Cerebellar nuclear complex (tissue), 1 donor: ENCODE measurements at places on chromosomes 4 and X.

DNA sequence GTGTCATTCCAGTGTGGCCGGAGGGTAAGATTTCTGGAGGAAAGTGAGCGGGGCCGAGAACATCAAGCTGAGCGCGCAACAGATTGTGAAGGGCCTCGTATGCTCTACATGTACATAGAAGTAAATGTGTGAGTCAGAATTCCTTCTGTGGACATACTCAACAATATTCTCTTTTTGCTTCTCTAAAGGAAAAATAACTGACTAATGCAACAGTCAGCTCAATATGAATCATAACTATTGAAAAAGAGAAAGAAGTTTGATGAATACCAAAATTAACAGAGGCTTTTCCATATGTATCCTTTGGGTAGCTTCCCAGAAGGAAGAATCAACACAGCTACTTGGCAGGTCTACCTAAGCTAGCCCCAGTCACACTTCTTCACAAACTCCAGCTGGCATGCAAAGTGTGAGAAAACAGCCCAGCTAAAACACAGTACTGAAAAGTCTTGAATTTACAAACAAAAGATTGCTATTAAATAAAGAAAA, 87.5 kb upstream of the ZFP42 start:
- no peak for DNase-seq

- no peak for DNase-seq
Measured at GRCh38 chr4:2417226-2417764, 1.1 kb downstream of the ZFYVE28 start.

GRCh38 chr4:85737254-85737653, 262.3 kb downstream of the ARHGAP24 start:
- no peak for DNase-seq

DNA sequence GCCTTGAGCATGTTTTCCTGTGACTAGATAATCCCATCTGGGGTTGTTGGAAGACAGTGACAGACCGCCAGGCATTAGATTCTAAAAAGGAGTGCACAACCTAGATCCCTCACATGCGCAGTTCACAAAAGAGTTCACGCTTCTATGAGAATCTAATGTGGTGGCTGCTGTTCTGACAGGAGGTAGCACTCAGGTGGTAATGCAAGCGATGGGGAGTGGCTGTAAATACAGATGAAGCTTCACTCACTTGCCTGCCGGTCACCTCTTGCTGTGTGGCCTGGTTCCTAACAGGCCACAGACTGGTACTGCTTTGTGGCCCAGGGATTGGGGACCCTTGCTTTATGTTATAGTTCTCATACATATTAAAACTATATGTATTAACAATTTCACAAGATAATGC, 81.9 kb upstream of the TMLHE start:
- no peak for DNase-seq

DNA sequence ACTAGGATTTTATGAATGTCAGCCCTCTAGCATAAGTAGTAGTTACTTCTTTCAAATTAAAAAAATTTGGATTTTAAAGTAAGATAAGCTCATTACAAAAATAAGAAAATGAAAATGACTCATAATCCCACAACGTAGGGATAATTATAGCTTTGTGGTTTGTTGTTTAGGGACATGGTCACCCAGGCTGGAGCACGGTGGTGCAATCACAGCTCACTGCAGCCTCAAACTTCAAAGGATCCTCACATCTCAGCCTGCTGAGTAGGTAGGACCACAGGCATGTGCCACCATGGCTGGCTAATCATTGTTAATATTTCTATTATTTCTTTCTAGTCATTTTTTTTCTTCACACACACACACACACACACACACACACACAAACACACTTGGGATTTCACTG, 57.6 kb downstream of the PLAC1 start:
- DNase-seq: no peak

DNA sequence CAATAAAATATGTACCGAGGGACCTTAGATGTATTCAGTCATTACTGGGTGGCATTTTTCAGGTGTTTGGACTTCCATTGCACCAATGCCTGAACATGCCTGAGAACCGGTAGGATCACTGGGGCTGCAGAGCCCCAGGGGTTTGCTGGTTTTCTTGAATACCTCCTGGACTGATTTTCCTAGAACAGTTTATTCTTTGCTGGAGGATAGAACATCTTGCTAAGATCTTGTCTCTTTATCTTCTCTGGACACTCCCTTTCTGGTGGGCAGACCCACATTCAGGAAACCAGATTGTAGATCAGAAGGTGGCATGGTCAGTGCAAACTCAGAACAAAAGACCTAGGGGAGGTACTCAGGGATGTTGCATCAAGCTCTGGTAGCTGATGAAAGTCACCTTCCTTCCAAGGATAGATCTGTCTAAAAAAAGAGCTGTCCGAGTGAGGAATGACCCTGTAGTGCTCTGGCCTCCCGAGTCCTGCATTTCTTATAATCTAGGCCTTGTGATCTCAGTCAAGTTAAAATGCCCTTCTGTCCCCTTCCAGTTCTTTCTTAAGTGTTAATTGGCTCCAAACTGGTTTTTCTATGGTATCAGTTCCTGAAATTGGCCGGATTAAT, 84.8 kb downstream of the CLDN34 start:
- DNase-seq: no peak

DNA sequence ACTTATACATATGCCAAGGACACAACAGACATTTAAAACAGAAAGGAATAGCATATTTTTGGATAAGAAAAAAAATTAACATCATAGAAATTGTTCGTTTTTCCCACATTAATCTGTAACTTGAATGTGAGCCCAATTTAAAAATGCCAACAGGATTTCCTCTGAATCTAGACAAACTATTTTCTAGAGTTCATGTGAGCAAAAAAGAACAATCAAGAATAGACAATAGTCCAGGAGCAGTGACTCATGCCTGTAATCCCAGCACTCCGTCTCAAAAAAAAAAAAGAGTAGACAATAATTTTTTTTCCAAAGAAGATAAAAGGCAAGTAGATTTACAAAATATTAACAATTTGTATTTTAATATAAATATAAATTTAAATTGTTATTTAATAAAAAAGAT, 73.7 kb upstream of the DUSP21 start:
- DNase-seq: no peak

GRCh38 chr4:108651014-108651791, 804 bp downstream of the OSTC start:
- DNase-seq: no peak

DNA sequence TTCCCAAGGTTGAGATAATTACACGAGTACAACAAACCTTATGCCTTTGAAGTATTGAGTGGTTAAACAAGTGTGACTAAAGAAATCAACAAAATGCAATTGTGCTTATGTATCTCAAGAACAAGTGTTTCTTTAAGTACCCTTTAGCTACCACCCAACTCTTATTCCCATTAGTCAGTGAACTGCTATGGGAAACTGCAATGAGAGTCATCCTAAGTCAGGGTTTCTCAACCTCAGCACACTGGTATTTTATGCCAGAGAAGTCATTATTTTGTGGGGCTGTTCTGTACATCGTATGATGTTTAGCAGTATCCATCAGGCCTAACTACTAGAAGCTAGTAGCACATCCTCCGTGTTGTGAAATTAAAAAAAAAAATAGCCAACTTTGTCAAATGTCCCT, 549.1 kb upstream of the BOD1L1 start:
- DNase-seq: no peak

DNA sequence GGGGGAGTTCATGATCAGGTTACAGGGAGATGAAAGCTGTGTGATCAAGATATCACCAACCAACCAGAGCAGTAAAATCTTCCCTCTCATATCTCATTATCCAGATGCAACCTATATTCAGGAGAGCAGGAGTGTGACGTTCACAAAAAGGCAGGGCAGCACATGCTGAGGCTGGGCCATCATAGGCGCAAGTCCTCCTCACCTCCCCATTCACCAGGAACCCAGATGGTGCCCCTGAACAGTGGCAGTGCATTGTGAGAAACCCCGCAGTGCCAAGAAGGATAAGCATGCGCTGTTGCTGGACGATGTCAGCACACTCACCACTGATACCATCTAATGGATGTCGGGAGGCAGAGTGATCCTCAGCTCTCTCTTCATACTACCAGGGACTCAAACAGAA, 170.9 kb downstream of the COL25A1 start:
- no peak for DNase-seq

GRCh38 chrX:56800801-56801200, 71.8 kb downstream of the NBDY start:
- no peak for DNase-seq

GRCh38 chr4:145609481-145610427, 9.4 kb upstream of the MMAA start:
- DNase-seq: no peak

DNA sequence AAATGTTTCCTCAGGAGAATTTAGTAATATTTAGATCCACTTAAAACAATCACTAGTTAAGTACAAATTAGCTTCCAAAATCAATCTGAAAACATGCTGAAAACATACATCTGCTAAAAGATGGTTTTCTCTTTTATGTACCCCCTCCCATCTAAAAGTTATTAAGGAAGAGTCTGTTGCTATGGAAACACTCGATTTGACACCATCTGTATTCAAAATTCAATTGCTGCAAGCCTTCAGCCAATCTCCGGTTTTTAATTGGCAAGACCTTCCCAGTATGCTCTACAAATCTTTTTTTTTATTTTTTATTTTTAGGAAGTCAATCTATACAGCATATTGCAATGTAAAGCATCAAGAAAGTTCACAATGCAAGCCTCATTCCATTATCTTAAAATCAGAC, 639.3 kb upstream of the FTHL17 start:
- no peak for DNase-seq

DNA sequence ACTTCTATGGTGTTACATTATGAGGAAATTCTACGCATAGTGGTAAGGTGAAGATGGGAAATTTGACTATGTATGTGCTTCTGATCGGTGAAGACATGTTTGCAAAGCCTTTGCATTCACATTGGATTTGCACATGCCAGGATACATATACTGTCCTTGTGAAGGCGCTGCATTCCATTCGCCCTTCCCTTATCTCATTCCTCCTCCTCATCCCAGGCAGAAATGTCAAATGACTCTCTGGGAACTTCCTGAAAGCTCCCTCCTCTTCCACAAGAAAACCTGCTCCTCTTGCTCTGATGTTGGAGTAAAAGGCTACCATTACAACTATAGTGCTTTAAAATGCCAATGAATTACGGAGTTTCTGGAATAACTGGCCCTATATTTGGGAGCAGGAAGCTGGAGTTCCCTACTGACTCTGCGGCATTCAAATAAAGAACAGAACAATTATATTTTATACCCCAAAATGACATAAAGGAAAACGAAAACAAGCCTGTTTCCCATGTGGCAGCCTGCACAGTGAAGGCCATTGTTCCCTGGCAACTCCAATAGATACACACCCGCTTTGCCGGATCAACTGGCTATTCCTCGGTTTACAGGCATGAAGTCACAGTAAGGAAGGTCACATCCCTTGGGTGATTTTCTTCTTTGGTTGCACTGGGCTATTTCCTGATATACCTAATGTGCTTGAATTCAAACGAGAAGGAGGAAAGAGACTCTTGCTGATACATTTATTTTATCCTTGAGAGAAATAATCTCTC, 84.5 kb downstream of the AREG start:
- no peak for DNase-seq

GRCh38 chr4:24472161-24472510, 112.2 kb downstream of the DHX15 start:
- no peak for DNase-seq

DNA sequence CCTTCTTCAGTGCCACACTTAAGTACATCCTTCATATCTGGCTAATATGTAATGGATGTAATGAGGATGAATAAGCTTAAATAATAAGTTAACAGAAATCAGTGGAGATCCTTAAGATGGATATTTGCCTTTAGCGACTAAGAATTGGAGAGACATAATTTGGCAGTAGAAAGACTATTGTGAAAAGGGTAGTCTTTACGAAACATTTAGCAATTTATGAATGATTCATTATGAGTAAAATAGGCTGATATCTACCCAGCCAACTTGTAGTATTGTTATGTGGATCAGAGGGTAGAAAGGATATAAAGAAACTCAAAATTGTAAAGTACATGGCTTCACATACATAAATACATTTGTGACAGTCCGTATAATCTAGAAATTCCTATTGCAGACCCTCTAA, 2371.8 kb downstream of the PCDH7 start:
- no peak for DNase-seq

- no peak for DNase-seq
Measured at GRCh38 chr4:114941503-114941902, 171.9 kb downstream of the NDST4 start.

- DNase-seq: no peak
Measured at GRCh38 chr4:187961171-187961570, 34.4 kb upstream of the ZFP42 start.

DNA sequence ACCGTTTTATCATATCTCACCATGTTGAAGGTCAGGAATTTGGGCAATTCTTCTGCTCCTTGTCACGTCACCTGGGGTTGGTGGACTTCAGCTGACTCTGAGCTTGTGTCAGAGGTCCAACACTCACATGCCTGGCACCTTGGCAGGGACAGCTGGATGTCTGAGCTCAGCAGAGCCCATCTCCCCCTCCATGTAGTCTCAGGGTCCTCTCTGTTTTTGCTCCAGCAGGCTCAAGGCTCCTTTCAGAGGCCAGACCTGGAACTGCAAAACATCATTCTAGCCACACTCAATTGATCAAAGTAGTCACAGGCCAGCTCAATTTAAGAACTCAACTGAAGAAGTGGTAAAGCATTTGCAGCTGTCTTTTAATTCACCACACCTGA, 45.4 kb downstream of the EDNRA start:
- no peak for DNase-seq

GRCh38 chr4:40874901-40875300, 125.1 kb downstream of the NSUN7 start:
- DNase-seq: no peak

DNA sequence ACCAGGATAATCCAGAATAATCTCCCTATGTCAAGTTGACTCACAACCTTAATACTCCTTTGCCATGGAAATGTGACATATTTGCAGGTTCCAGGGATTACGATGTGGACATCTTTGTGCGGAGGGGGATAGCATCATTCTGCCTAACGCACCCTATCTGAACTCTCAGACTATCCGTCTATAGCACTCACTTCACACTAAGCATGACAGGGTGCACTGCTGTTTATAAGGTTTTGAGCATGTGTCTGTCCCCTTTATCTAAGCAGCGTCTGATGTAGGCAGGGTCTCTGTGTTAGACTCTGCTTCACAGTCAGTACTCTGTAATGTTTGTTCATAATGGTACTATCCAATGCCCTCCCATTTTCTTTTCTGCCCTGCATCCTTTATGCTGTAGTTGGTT, 43.4 kb upstream of the PRSS48 start:
- no peak for DNase-seq

DNA sequence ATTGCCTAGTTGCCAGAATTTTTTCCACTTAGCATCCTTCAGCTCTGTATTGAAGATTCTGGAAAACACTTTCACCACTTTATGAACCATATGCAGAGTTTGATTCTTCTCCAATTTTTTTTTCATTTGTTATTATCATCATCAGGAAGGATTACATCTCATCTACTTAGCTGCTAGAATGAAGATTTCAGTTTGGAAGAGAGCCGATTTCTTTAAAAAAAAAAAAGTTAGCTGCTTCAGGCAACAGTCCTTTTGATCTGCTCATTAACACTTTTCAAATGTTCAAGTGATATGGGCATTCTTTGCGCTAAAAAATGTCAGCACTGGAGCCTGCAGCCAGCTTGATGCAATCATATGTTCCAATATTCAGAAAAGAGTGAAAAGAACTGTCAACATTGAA, 76.2 kb downstream of the ANTXR2 start:
- DNase-seq: no peak
